ENCODE measurements at places on chromosomes 4 and X.

DNA sequence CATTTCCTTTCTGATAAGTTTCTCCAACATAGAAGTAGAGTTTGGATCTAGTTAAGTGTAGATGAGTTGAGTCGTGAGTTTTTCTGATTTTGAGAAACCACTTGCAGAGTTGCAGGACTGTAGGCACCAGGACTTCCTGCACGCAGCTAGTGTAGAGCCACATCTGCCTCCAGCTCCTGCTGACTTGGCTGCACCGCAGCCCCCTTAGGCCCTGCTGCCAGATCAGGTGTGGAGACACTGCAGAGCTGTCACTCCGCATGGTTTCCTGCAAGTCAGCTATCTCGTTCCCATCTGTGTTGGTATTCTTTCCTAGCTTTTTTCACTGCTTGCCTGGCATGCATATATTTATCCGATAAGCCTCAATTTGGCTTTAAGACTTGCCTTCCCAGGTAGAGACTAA is 48.9 kb downstream of the PCDH7 start:
- DNase-seq: no peak

DNA sequence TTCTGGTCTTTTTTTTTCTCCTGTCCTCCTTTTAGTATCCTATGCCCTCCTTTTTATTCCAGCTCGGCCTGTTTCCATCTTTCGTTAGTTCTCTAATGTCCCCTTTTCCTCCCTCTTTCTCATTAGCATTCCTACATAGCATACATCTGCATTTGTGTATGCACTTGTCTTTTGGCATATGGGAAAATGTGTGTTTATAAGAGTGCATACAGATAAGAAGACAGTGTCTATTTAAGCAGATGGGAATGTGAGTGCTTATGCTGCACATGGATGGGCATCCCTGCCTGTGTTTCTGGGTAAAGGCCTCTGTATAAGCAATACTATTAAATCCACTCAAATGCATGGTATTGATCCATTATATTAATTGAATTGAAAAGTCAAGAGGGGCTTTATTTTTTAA is 7.5 kb upstream of the GABRA2 start:
- DNase-seq: no peak

- no peak for DNase-seq
These were observed 89.8 kb downstream of the FBXO8 start for GRCh38 chr4:174193438-174194374.

DNA sequence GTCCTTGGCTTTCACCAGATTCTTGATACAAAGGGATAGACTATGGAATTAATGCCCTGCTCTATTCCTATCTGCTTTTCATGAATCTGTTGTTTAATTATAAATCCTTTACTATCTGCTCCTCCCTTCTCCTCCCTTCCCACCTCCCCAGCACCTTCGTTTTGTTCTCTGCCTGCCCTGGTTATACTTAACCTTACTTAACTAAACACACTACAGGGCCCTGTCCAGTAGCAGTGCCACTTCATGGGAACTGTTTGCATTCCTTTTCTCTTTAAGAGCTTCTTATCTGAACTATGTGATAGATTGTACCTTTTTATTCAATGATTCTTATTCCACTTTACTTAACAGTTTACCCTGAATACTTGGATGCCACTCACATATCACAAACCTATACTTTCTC is 830 bp downstream of the HOPX start:
- no peak for DNase-seq

- no peak for DNase-seq
These were observed 429.1 kb upstream of the FTHL17 start for GRCh38 chrX:31500921-31501320.

DNA sequence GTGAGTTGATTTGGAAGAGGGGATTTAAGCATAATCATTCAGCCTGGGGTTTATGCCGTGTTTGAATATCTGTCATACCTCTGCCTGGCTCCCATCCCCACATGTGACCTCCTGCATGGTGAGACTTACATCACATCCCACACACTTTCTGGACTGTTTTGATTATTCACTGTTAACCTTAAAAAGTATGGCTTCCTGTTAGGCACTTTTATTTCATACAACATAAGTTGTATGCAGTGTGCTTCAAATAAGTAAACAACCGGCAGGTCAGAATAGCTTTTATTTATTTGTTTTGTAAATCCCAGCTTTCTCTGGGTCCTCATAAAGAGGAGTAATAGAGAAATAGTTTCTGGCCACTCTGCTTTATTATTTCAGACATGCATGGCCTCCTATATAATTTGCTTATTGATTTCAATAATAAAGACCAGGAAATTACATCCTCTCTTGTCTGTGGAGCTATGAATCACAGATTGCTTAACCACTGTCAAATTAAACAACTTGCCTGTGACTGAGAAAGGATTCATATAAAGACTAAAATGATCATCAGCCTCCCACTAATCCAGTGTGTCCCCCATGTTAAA is 376.8 kb upstream of the ZFP42 start:
- no peak for DNase-seq

DNA sequence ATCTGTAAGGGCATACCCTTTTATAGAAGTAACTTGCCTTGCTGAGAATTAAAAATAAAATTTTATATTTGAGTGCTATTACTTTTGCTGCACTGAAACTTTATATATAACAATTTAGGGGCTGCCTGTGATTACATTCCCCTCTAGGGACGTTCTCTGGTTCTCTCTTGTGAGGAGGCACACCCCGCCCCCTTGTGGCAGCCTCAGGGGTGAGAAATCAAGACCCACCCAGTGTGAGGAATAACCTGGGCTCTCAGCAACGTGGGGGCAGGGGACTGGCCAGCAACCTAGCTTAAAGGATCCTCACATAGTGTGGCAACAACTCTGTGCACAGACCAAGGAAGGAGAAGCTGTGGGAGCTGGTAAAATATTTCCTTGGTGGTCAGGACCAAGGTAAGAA is 43.7 kb downstream of the MAGEA9 start:
- DNase-seq: no peak

- no peak for DNase-seq
These were observed 1693.1 kb upstream of the TENM3 start for GRCh38 chr4:180550106-180550505.

- no peak for DNase-seq
These were observed 755.8 kb downstream of the RPA4 start for GRCh38 chrX:97639526-97639925.

GRCh38 chr4:120685756-120686278 is 236.7 kb downstream of the PRDM5 start:
- DNase-seq: no peak

- DNase-seq: no peak
These were observed 13.0 kb downstream of the UCHL1 start for GRCh38 chr4:41269682-41270081.

GRCh38 chr4:81509191-81509590 is 37.5 kb upstream of the RASGEF1B start:
- no peak for DNase-seq

DNA sequence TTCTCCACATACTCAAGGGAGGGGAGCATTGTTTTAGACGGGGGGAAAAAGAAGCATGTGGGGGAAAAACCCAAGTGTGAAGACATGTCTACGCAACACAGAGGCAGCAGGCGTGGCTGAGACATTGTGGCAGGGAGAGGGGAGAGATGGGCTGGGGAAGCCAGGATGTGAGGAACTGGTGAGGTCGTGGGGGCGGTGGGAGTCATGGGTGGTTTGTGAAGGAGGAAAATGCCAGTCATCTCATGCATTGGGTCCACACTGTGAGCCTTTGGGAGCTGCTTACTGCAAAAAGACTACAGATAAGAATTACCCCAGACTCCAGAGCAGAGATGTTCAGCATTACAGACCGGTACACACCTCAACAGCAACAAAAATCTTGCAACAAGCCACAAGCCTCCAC is 2.1 kb downstream of the JAKMIP1 start:
- no peak for DNase-seq

DNA sequence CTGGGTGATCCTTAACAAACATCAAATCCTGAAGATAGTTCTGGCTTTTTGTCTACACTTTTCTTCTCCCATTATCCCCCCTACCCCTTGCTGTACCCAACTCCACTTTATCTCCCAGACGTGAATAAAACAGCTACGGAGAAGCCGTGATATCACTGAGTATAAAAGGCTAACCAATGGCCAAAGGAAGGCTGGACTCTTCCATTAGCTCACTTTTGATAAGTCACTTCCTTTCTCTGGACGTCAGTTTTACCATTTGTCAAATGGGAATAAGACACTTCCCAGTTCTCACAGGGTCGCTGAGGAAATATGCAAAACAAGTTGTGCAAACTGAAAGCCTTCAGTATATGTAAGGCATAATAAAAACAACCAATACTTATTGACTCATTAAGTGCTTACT is 38.6 kb upstream of the EDA2R start:
- no peak for DNase-seq

GRCh38 chrX:39758791-39759525 is 338.8 kb downstream of the BCOR start:
- DNase-seq: no peak

GRCh38 chr4:145230726-145231125 is 50.3 kb upstream of the OTUD4 start:
- no peak for DNase-seq

DNA sequence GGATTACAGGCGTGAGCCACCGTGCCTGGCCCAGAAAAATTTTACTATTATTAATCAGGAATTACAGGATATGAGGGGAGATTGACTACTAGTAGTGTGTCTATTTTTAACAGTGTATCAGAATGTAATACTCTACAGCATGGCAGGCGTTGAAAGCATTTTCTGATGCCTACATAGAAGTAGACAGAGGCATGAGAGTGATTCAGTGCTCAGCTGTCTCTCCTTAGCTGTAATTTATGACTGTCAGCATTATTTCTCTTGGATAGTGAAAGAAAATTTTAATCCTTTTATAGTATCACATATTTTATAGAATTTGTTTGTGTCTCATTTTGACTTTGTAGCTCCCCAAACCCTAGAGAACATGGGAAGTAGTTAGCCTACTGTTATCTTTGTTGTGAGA is 20.7 kb downstream of the ARHGAP24 start:
- no peak for DNase-seq

DNA sequence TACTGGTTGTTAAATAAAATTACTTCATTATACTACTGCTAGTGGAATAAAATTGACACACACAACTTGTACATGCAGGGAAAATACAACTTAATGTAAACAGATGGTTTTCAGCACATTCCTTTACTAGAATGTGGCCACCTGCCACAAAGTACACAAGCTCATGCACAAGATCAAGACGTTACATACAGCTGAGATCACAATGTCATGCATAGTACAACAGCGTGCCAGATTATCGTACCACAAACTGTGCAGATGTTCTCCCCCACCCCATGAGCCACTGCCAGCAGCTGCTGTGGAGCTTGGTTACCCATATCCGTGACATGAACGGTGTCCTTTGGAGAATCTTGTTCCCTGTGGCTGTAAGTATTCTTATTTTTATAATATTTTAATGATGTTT is 27.7 kb downstream of the FBXO8 start:
- DNase-seq: no peak

DNA sequence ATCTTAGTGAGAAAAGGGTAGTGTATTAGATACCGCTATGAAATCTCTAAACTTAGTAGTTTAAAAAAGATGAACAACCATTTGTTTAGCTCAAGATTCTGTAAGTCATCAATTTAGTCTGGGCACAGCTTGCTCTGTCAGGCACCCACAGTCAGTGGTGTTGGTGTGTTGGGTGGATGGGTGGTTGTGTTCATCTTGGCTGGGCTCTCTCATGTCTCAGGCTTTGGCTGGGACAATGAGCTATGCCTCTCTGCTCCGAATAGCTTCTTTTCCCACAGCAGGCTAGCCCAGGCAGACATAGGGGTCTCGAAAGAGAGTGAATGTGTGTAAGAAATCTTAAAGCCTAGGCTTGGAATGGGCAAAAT is 127.0 kb upstream of the GATB start:
- DNase-seq: no peak

DNA sequence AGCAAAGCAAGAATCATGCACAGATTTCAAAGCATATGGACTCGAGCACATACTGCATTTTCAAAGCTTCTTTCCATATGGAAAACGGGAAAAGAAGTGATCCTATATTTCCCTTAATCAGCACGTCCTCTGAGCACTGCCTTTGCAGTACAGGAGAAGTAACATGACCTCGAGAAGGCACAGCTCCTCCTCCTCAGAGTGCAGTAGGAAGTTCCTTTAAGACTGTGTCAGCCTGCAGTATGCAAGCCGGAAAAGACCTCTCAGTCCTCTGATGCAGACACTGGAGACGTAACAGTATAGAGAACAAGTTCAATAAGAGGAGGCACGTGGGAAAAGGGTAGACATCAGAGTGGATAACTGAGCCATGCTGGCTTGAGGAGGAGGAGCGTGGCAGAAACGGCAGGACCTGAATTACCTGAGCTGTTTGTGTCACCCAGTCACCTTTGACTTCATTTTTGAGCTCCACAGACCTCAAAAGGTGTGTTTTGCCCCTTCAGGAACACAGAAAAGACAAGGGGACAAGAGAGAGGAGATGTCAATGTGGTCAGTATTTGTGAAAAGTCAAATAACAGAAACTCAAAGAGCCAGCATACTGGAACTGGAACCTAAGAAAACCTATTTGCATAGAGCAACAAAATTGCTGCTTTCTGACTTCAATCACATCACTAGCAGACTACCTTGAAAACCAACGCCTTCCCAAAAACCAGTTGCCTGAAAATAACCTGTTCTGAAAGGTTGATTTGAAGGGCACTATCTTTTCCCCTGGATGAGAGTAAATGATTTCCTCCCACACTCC is 20.8 kb downstream of the IRF2 start:
- no peak for DNase-seq
